ENCODE measurements at places on chromosomes 16 and 17.
A peak's percentile ranks its signal among the peaks of the same experiment; 100 is the strongest.

GRCh38 chr16:89111263-89111662 lies 17.6 kb downstream of the ACSF3 start:
- DNase-seq, result no peak

GRCh38 chr16:81942007-81942601 lies 69.2 kb downstream of the SDR42E1 start:
- DNase-seq, result no peak

- no peak for DNase-seq
These were observed 296.6 kb upstream of the PMFBP1 start for GRCh38 chr16:72468582-72468981.

DNA sequence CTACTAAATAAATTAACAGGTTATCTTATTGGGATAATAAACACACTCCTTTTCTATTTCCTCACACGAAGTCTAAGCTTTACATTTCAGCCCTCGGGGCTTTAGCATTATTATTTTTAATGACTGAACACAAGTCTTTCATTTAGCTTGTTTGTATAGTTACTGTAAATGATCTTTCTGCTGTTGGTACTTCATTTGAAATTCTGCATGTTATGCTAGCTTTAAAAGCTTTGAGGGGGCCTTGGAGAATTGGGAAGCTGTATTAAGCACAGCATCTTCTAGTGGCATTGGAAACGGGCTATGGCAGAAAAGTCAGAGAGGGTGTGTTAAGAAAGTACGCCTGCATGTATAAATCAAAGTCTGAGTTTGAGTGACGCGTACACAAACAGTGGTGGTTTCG lies 243.7 kb downstream of the FTO start:
- DNase-seq, result no peak

- DNase-seq, result no peak
These were observed 96.5 kb upstream of the ASIC2 start for GRCh38 chr17:33389504-33390135.

DNA sequence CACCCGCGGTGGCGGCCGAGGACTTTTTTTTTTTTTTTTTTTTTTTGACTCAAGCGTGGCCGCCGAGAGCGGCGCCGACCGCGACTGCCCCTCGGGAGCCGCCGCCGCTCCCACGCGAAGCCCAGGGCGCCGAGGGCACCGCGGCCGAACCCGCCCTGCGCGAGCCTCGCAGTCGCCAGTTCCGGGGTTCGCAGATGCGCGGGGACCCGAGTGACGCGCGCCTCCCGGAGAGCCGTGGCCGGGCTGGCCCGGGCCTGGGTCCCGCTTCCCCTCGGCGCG lies 1.1 kb downstream of the METRNL start:
- DNase-seq, result no peak

DNA sequence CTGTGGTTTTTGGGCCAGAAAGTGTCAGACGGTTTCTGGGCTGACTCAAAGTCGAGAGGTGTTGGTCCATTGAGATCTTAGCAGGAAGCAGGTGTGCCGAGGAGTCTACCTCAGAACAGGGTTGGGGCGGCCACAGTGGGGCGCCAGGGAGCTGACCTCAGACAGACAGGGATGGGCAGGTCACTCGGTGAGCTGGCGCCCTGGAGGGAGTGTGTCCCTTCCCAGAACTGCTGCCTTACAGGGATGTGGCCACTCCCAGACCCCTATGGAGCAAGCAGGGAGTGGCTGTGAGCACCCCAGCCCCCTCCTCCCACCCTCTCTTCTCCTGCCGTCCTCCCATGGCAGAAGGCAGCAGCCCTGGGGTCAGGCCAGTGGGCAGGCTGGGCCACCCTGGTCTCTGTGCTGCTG lies 14.0 kb upstream of the DPEP1 start:
- DNase-seq, result no peak

DNA sequence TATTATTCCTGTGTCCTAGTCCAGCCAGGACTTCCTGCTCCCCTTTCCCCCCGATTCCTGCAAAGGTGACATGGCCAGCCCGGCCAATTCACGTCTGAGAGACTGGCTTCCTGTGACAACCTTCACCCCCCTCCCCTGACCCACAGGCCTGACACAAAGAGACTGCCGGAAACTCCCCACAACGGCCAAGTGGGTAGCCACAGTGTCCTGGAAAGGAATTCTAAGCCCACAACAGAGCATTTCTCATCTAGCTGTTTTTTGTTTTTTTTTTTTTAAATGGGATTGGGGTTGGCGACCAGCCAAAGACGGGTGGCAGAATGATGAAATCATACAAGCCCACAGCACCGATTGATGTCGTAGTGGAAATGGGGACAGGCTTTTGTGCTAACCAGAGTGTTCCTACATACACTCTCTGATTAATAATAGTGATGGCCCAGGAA lies 2.8 kb upstream of the XAF1 start:
- DNase-seq, result no peak

DNA sequence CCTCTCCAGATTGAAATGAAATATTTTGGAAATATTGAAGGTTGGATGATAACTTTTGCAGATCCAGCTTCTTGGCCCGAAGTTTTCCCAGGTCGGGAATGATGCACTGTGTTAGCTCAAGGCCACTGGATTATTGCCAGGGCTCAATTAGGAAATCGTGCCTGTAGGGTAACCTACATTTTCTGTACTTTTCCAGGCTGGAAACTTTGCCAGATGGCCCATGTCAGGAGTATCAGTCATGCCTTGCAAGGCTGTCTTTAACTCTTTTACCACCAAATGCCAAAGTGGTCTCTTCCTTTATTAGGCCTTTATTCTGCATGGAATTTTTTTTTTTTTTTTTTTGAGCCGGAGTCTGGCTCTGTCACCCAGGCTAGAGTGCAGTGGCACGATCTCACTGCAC lies 8.9 kb upstream of the SEC14L1 start:
- DNase-seq, result no peak

GRCh38 chr17:76385892-76386786 lies 1.7 kb downstream of the SPHK1 start:
- peak; percentile 76 for DNase-seq

- no peak for DNase-seq
These were observed 104.7 kb downstream of the LITAF start for GRCh38 chr16:11481987-11482386.

DNA sequence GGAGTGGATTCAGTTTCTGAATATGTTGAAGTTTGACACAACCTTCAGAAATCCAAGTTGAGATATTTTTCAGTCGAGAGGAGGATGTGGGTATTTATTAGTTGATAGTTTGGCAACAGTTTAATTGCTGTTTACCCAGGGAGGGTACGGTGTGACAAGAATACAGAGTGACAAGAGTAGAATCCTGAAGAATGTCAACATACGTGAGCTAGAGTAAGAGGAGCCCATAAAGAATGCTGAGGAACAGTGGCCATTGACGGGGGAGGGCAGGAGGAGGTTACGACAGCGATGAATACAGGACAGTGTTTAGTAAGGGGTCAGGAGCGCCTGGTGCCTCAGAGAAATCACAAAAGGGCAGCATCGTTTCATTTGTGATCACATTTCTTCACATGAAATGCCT lies 76.5 kb downstream of the AATF start:
- no peak for DNase-seq

Data from stimulated activated CD4-positive, alpha-beta T cell treated with anti-CD3 and anti-CD28 coated beads, Interleukin-15, amount 100 ng/mL, for 1 hour (primary cell).